ENCODE measurements at places on chromosomes 5 and 9. TPM values are rescaled to one million over a fixed set of nuclear protein-coding genes. Genes with fewer than 3 reads are reported as not detected.

FLT4 gene
- 4.9 TPM for total RNA-seq

LCN12 gene
- total RNA-seq: 1.3 TPM

SLC22A4 gene
- 5.5 TPM for total RNA-seq

OTULIN gene
- total RNA-seq: 22.7 TPM

TPPP gene
- total RNA-seq: 5.5 TPM

XPA gene
- total RNA-seq: 13.9 TPM

All from A549 treated with Mapracorat at 1 μM for 4 hours (cell line).